ENCODE measurements at places on chromosomes 12 and 14.

DNA sequence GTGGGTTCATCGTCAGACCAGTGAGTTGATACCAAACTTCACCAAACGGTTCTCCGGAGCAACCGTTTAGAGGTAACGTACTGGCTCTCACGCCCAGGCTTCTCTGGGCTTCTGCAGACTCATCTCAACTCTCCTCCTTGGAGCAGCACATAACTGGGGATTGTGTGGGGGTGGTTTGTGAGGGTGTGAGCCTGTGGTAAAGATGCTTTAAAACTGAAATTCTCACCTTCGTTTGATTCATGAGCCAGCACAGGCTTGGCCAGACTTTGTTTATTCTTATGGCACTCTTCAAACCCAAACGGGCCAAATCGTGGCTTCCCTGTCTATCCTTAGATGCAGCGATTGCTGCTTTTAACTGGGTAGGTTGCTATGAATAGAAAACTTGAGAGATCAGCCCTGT is 121.3 kb downstream of the SAMD4A start:
- peak; percentile 79 for DNase-seq

GRCh38 chr14:63713764-63714163 is 14.1 kb downstream of the SGPP1 start:
- no peak for DNase-seq

- peak; percentile 79 for DNase-seq
Observed at GRCh38 chr14:102594514-102595175, 2.2 kb downstream of the RCOR1 start.

- DNase-seq = no peak
Observed at GRCh38 chr14:60323199-60323896, 74.3 kb downstream of the PPM1A start.

DNA sequence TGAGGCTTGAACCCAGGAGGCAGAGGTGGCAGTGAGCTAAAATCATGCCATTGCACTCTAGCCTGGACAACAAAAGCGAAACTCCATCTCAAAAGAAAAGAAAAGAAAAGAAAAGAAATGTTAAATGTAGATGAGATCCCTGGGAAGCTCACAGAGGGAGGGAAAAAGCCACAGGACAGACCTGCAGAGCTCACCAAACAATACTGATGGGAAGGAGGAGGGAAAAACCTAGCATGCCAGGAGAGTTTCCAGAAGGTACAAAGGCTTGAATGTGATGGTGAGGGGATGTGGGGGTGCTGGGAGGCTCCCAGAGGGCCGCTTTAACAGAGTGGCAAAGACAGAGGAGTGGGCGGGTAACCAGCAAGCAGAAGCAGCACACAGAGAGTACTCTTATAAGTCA is 72.3 kb downstream of the PTPN21 start:
- no peak for DNase-seq

DNA sequence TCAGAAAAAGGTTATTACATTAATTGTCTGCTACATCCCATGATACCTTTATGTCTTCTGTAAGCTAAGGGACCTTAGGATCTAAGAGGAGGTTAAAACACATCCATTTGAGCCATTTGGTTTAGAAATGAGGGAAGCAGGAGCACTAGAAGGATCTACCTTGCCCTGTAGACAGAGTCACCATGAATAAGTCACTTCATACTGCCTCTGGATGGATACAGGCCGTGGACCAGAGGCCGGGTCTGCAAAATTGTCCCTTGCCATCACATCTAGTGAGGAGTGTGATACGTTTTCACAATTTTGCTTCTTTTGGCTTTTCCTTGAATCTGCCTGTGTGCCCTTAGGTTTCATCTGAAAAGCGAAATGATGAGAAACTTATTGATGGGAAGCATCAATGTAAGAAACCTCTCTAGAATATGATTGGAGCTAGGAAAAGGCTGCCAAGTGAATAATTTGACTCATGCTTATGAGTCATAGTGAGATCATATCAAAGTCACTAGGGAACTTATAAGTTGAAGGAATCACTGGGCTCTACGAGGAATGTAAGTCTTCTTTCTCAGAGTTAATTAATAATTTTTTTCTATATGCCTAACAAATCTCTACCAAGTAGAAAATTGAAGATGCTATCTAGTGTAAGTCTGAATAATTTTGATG is 10.8 kb downstream of the GLRX5 start:
- DNase-seq = no peak

DNA sequence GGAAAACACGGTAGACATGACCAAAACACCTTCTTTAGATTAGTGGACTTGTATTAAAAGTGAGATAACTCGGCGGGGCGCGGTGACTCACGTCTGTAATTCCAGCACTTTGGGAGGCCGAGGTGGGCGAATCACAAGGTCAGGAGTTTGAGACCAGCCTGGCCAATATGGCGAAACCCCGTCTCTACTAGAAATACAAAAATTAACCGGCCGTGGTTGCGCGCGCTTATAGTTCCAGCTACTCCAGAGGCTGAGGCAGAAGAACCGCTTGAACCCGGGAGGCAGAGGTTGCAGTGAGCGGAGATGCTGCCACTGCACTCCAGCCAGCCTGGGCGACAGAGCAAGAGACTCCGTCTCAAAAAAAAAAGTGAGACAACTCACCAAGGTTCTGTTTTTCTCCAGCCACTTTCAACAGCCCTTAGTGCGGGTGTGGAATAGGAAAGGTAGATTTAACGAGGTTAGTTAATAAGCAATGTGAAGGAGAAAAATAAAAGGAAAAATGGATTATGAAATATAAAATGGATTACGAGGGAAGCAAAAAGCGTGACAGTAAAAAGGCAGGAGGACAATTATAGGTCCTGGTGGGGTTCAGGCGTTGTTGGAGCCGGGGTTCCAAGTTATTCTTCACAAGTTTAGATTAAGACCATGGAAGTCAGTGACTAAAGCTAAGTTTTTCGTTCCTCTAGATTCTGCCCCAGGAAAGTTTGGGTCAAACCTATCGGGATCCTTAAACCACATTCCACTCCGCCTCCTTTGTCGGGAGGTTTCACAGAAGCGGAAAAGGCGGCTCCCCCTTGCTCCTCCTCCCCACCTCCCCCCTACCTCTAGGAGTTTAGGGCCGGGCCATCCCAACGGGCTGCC is 534 bp downstream of the PPP2R3C start:
- DNase-seq = peak; percentile 7

- no peak for DNase-seq
Observed at GRCh38 chr12:2266666-2267620, 214.2 kb downstream of the CACNA1C start.

DNA sequence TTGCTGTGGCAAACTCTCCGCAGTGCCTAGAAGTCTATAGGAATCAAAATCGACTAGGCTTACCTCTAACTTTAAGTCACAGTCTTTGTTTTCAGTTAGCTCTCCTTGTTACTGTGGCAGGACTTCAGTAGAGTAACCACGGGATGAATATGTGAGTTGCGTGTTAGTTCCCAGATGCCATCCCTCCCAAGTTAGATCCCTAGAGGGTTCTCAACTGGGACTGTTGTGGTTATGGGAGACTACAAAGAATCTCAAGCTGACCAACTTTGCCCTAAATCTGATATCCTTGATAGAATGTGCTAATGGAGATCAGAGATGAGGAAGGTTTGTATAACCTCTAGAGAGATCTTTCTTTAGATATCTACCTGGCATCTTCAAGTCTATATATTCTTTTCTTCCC is 208.1 kb downstream of the AKAP6 start:
- DNase-seq = no peak

DNA sequence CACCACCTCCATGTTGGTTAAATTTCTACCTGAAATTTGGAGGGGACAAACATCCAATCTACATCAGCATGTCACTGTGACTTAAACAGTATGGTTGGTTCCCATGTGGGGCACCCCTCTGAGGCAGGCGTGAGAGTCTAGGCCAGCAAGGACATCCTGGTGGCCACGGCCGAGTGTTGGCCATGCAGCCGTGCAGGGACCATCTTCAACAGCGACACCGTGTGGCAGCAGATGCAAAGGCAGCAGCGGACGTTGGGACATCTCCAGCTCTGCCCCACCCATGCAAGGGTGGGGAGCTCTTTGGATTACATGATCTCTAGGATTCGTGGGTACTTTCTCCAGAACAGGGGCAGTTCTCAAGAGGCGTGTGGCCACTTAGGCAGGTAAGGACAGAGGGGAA is 49.8 kb downstream of the NOC4L start:
- DNase-seq = no peak

- DNase-seq = no peak
Observed at GRCh38 chr14:51240804-51241380, 845 bp downstream of the TMX1 start.

- no peak for DNase-seq
Observed at GRCh38 chr12:71567537-71567936, 96.1 kb downstream of the ZFC3H1 start.

DNA sequence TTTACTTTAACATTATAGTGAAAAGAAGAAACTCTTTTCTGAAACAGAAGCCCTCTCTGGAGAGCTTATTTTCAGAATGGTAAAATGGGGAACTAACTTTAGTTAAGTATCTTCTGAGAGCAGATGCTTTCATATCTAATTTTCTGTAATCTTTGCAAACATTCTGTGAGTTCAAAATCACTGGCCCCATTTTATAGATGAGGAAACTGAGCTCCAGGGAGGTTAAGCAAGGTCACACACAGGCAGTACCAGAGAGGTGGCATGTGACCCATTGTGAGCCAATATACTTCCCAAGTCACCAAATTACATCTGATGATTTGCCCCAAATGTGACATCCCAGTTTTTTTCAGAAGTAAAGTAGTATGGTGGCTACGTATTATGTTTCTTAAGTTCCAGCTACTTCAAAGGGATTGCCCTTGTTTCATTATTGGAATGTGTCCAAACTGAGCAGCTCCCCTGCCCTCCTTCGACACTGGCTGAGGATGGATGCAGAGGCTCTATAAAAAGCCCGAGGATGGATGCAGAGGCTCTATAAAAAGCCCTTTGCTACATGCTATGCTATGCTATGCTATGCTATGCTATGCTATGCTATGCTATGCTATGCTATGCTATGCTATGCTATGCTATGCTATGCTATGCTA is 36.2 kb upstream of the NUDT4 start:
- DNase-seq = no peak

DNA sequence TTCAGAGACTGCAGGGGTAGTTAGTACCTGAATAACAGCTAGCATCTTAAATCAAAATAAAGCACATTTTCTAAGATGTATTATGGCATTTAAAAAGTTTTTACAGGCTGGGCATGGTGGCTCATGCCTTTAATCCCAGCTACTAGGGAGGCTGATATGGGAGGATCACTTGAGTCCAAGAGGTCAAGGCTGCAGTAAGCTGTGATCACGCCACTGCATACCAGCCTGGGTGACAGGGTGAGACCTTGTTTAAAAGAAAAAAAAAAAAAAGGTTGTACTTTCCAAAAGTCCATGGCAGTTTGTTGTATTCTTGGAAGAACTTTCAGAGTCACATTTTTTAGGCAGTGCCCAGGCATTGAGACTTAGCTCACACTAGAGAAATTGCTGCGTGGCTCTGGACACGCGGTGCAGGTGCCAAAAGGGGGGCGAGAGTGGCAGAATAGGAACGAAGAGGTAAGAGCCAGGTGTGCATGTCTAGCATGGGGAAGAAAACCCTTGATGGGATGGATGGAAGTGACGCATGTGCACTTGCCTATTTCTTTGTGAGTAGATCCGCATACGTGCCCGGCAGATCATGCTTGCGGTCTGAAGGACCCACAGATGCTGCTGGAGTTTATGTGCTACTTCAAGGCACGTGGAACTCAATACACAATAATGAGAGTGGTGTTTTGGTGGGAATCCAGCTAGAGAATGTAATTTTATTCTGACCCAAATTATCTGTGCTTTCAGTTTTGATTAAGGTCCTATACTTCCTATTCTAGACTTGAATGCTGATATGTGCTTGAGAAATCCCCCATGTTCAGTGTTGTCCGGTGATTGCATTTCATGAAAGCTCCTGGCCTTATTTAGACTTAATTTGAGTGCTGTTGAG is 11.9 kb downstream of the ANKRD13A start:
- no peak for DNase-seq

GRCh38 chr12:12032260-12032791 is 38.4 kb upstream of the BCL2L14 start:
- no peak for DNase-seq

DNA sequence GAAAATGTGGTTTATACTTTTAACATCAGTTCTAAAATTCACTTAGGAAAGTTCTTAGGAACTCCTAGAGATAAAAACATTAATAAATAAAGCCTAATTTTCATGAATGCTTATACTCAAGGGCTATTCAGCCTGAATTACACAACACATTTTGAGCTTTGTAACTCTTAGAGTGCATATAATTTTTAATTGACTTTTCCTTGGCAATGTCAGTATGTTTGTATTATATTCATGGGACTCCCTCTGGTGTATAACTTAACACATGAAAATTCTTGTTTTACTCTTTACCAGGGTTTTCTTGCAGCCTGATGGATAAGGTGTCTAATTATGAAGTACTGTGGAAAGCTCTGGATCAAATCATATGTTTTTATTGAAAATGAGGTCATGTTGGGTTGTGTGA is 150.6 kb upstream of the HMGA2 start:
- DNase-seq = no peak

GRCh38 chr14:94805680-94806288 is 35.9 kb upstream of the GSC start:
- DNase-seq = no peak

DNA sequence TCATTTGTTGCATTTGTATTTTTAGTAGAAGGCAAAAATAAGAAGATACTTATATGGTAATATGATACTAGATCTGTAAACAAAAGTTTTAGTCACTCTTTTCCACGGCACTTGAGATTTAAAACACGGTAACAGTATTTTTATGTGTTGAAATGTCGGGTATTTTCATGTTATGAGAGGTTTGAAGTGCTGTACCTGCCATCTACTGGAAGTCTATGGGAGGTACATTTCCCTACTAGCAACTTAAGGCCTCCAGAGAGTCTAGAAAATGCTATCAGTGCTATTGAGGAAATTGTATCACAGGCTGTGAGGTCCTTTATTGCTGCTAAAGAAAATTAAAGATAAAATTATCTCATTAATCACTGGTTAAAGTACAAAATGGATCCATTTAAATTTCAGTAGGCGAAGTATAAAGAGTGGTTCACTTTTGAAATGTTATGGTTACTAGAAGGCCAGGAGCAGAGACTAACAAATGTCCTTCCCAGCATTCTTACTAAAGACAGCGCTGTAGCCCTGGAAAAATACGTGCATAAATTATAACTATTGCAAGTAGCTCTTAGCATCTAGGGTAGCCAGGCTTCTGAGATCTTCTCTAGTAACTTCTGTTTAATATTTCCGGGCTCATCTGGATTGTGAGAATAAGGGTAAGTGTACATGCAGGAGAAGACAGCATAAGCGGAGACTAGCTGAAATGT is 77.6 kb upstream of the PRKD1 start:
- DNase-seq = no peak

DNA sequence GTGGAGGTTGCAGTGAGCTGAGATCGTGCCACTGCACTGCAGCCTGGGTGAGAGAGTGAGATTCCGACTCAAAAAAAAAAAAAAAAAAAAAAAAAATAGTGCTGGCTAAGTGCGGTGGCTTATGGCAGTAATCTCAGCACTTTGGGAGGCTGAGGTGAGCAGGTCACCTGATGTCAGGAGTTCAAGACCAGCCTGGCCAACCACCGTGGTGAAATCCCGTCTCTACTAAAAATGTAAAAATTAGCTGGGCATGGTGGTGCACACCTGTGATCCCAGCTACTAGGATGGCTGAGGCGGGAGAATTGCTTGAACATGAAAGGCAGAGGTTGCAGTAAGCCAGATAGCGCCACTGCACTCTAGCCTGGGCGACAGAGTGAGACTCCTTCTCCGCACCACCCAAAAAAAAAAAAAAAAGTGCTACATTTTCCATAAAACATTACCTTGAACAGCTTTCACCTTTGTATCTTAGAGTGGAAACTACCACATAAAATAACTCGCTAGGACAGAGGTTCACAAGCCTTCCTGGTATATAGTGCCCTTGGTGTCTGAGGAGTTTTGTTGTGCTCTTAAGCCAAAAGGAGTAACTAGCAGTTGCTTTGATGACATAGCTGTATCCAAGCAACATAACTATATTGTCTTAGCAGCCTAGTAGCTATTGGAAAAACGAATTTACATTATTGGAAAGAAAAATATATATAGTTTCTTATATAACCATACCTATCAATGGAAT is 11.1 kb downstream of the PTGES3 start:
- no peak for DNase-seq
